ENCODE measurements at places on chromosomes 11 and 22. TPM values are rescaled to one million over a fixed set of nuclear protein-coding genes. Genes with fewer than 3 reads are reported as not detected.

- no peak for DNase-seq
These were observed 34.3 kb upstream of the IGSF9B start for GRCh38 chr11:133991101-133991500.

- DNase-seq: no peak
These were observed 50.5 kb downstream of the BTG4 start for GRCh38 chr11:111461460-111462235.

GRCh38 chr11:26245046-26245445, 86.9 kb upstream of the ANO3 start:
- no peak for DNase-seq

ZNF280A gene
- not detected for total RNA-seq

TSSK2 gene
- total RNA-seq: not detected
